ENCODE measurements at places on chromosomes 4 and X. TPM values are rescaled to one million over a fixed set of nuclear protein-coding genes. Genes with fewer than 3 reads are reported as not detected.

GRCh38 chr4:133151341-133151690 lies 2.2 kb downstream of the PCDH10 start:
- DNase-seq = peak; percentile 43

- DNase-seq = peak; percentile 53
Observed at GRCh38 chrX:69503782-69504625, at the start of gene NALF2. Gene NALF2 (plus strand): TSS chrX:69504326. CDS start chrX:69505283, 957 bp downstream.

DNA sequence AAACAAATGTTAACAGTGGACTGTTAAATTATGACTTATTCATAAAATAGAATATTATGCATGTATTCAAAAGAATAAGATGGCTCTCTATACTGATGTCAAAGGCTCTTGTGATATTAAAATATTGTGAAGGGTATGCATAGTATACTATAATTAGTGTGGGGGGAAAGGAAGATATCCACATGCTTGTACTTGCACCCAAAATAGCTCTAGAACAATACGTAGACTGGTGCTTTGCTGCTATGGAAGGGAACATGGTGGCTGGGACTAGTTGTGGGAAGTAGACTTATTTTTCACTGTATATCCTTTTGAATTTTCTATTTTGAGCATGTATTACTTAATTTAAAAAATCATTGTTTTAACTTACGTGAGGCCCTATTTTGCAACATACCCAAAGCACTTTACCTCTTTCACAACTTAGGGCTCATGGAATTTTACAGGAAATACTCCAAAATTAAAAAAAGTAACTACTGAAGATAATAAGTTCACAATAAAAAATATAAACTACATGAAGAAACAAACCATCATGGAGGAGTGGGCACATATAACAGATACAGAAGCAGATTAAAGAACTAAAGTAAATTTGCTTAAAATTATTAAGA lies 7.9 kb downstream of the PGRMC2 start:
- DNase-seq = no peak

- DNase-seq = peak; percentile 50
Observed at GRCh38 chr4:2255501-2256155, 6.3 kb downstream of the MXD4 start.

- DNase-seq = no peak
Observed at GRCh38 chr4:13984991-13985800, 357.7 kb upstream of the BOD1L1 start.

DNA sequence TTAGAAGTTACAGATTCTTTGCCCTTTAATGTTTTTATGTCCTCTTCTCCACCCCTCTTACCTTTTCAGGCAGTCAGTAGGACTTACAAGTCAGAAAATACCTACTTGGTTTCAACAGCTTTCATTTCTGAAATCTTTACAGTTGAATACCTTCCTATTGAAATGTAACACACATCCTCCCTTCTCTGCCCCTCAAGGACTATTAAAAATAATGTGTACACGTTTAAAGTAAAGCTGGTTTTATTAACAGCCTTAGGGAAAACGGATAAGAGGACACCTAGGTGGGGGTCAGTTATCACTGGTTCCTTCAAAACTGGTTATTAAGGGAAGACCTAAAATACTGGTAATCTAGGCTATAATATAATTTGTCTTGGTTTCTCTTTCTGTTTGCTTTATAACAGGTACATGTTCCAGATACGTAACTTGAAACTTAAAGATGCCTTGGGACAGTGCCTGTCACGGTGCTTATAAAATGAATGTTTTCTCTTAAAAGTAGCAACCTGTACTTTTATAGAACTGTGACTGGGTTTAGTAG lies 1.8 kb downstream of the CCSER1 start:
- no peak for DNase-seq

The VCX2 gene
- not detected for total RNA-seq
